ENCODE measurements at places on chromosomes 16 and 17. TPM values are rescaled to one million over a fixed set of nuclear protein-coding genes. Genes with fewer than 3 reads are reported as not detected.

DNA sequence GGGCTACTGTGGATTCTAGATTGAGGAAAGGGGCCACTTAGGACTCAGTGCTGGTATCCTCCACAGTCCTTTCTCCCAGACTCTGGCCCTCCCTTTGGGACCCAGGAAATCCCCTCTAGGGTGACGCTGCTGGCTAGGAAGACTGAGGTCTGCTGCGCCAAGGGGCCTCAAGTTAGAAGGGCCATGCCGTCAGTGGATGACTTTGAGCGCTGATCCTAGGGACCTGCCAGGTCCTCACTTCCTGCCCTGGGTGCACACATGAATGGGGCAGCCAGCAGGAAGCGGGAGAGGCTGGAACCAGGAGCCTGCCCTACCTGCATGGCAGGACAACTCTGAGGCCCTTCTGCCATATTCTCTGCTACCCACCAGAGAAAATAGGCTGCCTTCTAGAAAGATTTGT lies 145.0 kb downstream of the RAB11FIP4 start:
- DNase-seq: no peak

DNA sequence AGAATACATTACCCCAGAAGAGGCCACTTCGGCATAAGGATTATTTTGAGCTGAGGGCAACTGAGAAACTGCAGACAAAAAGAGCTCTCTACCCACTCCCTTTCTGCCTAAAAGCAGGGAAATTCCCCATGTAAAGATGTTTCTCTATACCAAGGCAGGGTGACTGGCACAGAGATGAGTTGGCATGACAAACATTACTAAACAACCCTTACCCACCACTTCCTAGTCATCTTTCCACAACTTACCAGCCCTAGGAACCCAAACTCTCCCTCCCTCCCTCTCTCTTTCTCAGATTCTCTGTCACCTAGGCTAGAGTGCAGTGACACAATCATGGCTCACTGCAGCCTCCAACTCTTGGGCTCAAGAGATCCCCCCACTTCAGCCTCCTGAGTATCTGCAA lies 68.6 kb downstream of the EMP2 start:
- no peak for DNase-seq

DNA sequence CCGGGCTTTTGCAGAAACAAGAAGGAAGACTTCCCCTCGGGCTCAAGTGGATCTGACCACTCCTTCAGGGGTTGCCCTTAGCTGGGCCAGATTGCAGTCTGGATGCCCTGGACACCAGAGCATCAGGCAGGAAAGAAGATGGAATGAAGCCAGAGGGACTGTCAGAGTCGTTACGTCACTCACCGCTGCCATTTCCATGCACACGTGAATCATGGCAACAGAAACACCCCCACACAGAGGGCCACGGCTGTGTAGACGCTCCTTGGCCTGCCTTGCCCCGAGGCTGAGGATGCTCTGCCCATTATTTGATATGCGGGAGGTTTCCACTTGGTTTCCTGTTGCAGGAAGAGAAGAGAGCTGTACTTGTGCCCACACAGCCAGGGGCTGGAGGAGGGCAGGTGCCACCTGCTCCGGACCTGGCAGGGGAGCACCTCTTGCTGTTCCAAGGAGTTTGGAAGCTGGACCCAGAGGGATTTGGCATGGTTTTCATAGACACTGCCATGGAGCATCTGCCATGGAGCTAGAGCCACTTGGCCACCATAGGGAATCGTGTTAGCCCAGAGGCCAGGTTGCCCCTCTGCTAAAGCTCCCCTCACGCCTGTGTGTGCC lies 29.4 kb downstream of the RBFOX3 start:
- DNase-seq: no peak

- peak; percentile 94 for DNase-seq
Observed at GRCh38 chr16:3065069-3065741, at the start of gene IL32. Gene IL32 (plus strand): TSS chr16:3065640. CDS start chr16:3065812, 172 bp downstream.

GRCh38 chr17:58702045-58702476 lies 9.7 kb downstream of the RAD51C start:
- DNase-seq: no peak

- DNase-seq: no peak
Observed at GRCh38 chr16:30078744-30079143, 3.0 kb downstream of the PPP4C start.

- DNase-seq: peak; percentile 47
Observed at GRCh38 chr16:65125871-65126270, 4.0 kb upstream of the CDH11 start.

DNA sequence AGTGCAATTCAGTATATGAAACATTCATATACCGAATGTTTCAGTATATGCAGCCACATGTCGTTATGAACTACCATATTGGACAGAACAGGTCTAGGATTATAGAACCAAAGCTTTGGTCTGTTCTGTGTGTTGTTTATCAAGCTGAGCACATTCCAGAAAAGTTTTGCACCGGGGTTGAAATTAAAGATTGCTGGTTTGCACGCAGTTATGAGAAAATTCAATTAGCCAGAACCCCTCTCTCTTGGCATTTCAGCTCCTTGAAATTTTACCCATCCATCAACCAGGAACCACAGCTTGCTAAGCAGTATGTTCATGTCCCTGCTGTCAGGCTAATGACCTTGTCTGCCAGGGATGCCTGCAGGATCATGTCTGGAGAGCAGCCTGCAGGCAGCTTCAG lies 9.5 kb downstream of the KRT32 start:
- DNase-seq: no peak

- DNase-seq: no peak
Observed at GRCh38 chr16:7442050-7442449, 109.4 kb downstream of the RBFOX1 start.

DNA sequence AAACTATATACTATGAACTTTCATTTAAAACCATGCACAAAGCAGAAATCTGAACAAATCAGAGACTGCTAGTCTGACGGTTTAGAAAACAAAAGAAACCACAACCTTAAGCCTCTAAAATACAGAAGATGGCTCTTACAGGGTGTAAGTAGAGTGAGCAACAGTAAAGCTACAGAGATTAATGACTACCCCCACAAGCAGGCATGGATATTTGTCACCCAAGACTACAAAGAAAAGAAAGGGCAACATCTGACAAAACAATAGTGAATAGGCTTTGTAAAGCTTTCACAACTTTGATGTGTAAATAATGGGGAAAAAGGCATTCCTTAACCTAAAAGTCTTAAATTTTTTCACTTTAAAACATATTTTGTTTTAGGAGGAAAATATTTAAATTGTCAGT lies 75.0 kb downstream of the SPAG9 start:
- no peak for DNase-seq

DNA sequence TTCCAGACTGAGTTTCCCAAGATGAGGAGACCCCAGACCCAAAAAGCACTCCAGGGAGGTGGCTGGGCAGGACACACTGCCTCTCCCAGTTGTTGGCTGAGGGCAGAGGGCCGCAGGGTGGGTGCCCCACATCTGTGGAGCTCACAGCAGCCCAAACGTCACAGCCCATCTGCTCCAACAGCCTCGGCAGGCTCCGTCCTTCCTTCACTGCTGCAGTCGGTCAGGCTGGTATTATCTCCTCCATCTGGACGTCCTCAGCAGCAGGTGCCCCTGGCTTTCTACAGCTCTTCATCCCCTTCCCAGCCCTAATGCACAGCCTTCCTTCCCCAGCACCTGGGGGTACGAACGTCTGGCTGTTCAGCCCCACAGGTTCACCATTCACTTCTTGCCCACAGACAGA lies 55.2 kb downstream of the PRMT7 start:
- DNase-seq: no peak

GRCh38 chr16:3804426-3805016 lies 76.0 kb downstream of the CREBBP start:
- DNase-seq: no peak

GRCh38 chr16:74982256-74982655 lies 2.7 kb downstream of the WDR59 start:
- DNase-seq: no peak

DNA sequence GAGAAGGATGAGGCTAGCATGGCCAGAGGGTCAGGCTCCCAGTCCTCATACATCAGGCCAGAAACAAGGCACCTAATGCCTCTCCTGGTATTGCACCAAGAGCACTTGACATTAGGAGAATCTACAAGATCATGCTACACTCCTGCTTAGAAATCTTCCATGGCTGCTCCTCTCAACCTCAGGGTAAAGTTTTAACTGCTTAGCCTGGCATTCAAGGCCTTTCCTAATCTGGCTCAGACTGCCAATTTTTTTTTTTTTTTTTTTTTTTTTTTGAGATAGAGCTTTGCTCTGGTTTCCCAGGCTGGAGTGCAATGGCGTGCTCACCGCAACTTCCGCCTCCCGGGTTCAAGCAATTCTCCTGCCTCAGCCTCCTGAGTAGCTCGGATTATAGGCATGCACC lies 8.2 kb downstream of the PIP4K2B start:
- DNase-seq: no peak

GRCh38 chr17:30573603-30574175 lies 96.5 kb downstream of the GOSR1 start:
- no peak for DNase-seq

DNA sequence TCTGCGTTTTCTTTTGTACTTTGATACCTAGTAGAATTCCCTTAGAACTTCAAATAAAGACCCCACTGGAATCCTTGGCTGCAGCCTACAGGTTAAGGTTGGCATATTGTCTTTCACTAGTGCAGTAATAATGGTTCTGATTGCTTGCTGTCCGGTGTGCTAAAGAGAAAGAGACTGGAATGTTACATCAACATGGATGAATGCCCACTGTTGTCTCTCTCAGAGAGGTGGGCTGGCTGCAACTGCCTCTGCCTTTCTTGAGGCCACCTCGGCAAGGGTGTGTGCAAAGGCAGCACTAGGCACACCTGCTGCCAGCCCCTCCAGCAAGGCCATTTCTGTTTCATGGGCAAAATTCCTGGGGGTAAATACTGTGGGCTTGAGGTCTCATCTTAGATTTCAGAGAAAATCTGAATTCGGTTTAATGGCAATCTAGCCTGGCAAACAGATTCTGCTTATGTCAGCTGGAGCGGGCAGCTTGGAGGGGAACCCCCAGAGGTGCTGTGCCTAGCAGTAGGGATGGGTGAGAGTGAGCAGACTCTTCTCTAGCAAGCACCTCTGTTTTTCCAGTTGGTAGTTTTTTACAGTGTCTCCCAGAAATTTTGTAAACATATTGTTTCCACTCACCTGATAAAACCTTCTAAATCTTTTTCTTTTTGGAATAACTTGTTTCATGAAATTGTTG lies 54.0 kb downstream of the MRTFB start:
- no peak for DNase-seq

- no peak for DNase-seq
Observed at GRCh38 chr17:21169496-21169895, 42.7 kb downstream of the DHRS7B start.

GRCh38 chr16:87712184-87712762 lies 53.5 kb downstream of the KLHDC4 start:
- DNase-seq: no peak

DNA sequence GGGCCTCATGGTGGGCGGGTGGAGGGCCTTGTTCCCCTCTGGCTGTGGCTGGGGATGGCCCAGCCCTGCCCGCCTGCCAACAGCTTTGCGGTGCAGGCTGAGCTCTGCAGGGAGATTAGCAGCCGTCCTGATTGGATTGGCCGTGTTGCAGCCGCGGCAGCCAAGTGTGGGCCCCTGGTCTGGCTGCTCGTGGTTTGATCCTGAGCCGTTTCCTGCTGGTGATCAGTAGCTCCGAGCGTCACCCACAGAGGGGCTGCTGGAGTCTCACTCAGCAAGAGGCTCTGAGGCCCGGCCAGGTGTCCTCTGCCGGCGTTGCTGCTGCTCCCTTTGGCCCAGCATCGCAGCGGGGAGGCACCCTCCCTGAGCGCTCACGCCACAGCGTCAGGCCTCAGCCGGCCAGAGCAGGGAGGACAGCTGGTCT lies 32.5 kb downstream of the BAIAP2 start:
- DNase-seq: no peak

- peak; percentile 20 for DNase-seq
Observed at GRCh38 chr17:5050278-5050677, 15.1 kb upstream of the SLC52A1 start.

GRCh38 chr17:55264278-55264644 lies 499 bp upstream of the HLF start:
- DNase-seq: no peak

DNA sequence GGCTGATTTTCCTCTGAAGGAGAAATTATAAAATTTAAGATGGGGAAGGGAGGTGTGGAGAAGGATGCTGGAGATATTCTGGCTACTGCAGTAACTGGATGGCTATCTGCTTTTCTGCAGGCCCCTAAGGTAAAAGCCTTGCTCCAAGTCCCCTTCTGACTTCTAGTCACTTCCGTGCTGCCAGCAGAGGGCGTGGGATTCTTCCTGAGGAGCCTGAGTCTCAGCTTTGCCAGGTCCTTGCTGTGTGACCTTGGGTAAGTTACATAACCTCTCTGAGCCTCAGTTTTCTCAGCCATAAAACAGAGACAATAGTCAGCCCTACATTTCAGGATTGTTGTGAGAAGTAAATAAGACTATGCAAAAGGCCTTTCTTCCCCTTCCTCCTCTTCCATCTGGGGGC lies 24.3 kb upstream of the TMEM220 start:
- DNase-seq: peak; percentile 11

The CCL1 gene
- total RNA-seq: not detected

The LITAFD gene
- total RNA-seq: not detected

The FBXW10B gene
- total RNA-seq: 0.28 TPM

The SLC16A13 gene
- under 0.01 TPM for total RNA-seq

The KRT17 gene
- total RNA-seq: 2.5 TPM

The FAAP100 gene
- total RNA-seq: 7.5 TPM

The ABCC3 gene
- 2.2 TPM for total RNA-seq

The MT1A gene
- total RNA-seq: not detected

The SEZ6L2 gene
- 0.72 TPM for total RNA-seq

The NSRP1 gene
- 3.4 TPM for total RNA-seq

The G6PC1 gene
- total RNA-seq: not detected

Data from IMR-90 (cell line).